ENCODE measurements at places on chromosomes 5 and 9.

- DNase-seq = peak; percentile 71
These were observed 91.8 kb upstream of the FER start for GRCh38 chr5:108655750-108656450.

GRCh38 chr5:150045549-150045948 is 40.8 kb downstream of the CSF1R start:
- DNase-seq = no peak

- no peak for DNase-seq
These were observed 1124.6 kb upstream of the ACO1 start for GRCh38 chr9:31259824-31260223.

DNA sequence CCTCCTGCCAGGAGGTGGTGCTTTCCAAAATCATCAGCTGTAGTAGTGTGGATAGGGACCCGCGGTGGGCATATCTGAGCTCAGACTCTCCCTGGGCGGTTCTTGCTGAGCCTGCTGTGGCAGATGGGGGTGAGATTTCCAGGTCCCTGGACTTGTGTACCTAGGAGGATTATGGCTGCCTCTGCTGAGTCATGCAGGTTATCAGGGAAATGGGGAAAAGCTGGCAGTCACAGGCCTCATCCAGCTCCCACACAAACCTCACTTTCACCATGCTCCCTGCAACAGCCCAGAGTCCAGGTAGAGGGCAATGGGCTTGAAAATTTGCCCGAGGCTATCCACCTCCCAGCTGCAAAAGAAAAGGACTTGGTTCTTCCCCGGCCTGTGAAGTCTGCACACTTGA is 23.4 kb upstream of the MAMDC2 start:
- DNase-seq = no peak

- DNase-seq = no peak
These were observed 80.2 kb upstream of the ZNF169 start for GRCh38 chr9:94178927-94179326.

- peak; percentile 87 for DNase-seq
These were observed 3.8 kb upstream of the RASEF start for GRCh38 chr9:83066771-83067170.

DNA sequence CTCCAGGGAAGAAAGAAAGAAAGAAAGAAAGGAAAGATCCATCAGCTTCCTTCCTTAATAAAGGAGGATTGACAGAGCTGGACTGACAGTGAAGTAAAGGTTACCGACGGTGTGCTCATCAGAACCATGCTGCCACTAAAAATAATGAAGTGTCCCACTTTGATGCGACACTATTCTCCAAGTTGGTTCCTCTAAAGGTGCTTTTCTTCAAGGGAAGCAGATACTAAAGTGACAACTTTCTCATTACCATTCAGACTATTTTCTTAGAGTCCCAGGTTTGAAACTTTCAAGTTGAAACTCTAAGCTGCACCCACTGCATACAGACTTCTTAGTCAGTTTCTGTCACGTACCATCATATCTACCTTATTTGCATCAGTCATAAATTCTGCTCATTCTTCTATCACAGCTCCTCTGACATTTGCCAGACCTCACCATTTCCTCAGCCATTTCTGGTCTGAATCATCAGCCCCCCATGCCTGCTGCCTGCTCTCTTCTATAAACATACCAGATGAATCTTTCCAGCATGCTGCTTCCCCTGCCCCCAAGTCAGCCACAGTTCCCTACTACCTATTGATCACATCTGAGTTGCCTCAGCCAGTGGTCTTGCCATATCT is 177.6 kb downstream of the DEPDC1B start:
- peak; percentile 81 for DNase-seq

- peak; percentile 22 for DNase-seq
These were observed 265.5 kb upstream of the ADAMTSL1 start for GRCh38 chr9:18208166-18209059.

DNA sequence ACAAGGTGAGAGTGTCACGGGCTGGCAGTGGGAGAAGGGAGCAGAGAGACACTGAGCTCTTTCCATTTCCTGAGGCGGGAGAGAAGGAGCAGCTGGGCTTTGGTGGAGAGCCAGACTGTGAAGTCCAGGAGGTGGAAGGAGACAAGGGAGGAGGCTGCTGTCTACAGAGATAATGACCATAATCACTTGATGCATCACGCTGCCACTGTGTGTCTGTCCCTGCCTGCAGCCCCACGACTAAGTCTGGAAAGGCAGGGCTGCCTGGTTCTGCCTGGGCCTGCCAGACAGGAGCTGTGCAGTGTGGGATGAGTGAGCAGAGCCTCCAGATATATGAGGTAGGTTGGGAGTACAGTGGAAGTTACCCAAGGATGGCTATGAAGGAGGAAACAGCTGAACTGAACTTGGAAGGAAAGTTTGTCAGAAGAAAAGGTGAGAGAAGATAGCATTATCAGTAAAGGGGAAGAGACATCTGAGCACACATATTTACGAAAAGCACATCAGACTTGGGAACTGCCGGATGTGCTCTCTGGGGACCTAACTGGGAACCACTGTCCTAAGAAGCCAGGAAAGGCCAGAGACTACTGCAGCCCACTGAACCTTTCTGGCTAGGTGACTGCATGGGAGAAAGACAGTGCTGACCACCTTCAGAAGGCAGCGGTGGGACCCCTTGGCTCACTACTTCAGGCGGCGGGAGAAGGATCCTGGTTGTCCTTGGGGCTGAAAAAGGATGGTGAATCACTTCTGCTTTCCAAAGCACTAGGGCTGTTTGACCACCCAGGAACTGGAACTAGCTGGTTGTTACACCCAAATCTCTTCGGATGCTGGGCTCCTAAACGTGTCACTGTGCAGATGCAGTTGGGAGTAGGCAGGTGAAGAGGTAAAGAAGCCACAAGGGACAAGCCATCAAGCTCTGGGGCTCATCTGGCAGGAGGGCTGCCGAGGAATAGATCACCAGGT is 12.8 kb upstream of the DDX41 start:
- no peak for DNase-seq

DNA sequence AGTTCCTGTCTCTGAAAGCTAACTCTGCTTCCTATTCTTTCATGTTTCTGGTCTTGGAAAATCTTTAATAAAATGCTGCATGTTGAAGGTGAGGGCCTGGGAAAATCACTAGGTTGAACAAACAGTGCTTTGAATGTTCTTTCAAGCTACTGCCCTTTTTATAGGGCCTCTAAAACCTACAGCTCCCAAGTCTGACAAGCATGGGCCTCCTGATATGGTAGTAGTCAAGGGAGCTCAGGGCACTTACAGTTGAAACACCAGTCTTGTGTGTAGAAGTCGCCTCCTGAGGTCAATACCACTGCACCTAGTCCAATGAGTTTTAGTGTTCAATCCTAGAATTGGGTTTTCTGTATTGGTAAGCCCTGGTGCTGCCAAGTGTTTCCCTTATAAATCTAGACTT is 20.5 kb downstream of the VLDLR start:
- DNase-seq = no peak

DNA sequence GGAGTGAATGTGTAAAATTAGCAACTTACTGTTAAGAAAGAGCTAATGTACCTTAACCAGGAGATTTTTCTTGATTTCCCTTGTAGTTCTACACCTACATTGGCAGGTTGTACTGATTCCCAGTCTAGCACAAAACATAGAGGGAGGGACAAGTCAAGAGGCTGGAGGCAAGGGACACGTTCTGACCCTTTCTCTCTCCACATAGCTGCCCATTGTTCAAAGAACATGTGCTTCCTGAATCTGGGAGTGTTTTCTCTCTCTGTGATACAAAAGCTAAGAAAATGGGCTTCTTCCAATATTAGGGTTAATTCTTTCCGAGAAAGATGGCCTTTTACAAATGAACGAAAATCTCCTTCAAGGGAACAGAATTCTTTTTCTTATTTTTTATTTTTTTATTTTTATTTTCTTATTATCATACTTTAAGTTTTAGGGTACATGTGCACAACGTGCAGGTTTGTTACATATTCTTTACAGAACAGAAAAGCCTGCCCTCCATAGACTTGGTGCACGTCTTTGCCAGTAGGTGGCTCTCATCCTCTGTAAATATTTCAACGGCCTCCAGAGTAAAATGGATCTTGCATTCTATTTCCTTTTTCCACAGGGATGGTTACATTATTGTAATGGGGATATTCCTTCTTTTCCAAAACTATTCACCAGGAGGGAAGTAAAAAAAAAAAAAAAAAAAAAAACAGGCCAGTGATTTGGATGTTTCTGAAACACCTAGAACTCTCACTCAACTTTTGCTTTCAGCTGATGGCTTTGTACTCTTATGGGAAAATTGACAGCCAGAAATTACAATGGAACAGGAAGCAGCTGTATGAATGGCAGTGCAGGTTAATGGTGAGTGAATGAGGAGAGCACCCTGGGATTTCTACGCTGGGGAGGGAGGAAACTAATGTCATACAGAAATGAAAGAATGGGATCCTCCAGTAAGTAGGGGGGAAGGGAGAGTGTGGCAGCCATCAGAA is 13.1 kb upstream of the IFNA5 start:
- peak; percentile 47 for DNase-seq

GRCh38 chr5:54491326-54491725 is 26.2 kb upstream of the SNX18 start:
- DNase-seq = no peak

- no peak for DNase-seq
These were observed 54.5 kb upstream of the FST start for GRCh38 chr5:53425687-53426511.

DNA sequence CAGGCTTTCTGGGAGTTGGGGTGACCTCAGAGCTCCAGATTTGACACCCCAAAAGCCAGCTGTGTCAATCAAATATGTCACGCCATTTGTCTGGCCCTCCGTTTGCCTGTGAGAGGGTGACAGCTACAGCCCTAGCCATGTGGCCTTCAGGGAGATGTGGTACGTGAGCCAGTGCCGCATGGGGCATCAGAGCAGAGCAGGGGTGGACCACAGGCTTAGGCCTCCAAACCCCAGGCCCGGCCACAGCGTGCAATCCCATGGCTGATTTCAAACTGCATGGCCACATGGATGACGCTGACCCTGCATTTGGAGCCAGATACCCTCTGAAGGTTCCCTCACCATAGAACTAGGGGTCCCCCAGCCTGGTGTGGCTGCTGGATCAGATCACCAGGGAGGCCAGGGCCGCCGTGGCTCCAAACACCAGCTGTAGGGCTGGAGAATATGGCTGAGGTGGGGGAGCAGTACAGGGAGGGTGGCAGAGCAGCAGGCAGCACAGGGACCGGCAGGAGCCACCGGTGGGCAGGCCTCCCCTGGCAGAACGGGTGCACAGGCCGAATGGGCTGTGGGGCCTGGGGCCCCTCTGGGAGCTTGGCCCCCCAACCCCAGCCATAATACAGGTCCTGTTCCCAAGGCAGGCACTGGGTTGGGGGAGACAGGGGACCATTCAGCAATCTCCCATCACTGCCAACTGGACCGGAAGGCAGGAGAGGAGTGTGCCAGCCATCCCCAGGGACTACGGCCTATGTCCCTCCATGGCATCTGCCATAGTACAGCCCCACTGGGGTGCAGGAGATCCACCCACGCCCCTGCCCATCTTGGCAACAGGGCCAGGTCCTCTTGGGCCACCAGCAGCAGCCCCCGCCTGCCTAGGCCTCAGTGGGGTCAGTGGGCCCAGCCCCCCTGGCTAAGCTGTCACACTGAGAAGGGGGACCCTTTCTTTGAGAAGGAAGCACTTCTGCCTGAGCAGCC is 1.5 kb downstream of the SAPCD2 start:
- DNase-seq = no peak

DNA sequence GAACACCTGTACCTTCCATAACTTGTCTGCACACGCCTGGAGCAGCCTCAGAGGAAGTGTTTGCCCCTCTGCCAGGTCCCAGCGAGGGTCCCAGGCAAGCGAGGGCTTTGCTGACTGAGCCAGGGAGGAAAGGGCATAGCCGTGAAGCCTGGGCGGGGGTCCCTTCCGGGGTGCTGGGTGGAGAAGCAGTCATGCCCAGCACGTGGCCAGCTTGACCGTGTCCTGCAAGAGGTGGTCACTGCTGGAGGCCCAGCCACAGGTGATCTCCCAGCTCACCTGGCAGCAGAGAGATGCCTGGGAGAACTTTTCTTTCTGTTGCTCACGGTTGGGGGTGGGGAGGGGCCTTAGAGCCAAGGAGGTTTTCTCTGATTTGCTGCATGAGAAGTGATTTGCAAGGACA is 195.3 kb downstream of the CACNA1B start:
- DNase-seq = no peak

- DNase-seq = no peak
These were observed 274.9 kb upstream of the SLC30A5 start for GRCh38 chr5:68818870-68819269.

GRCh38 chr9:117523531-117524153 is 108.8 kb upstream of the ASTN2 start:
- DNase-seq = no peak

GRCh38 chr5:61402970-61403900 is 71.2 kb downstream of the ZSWIM6 start:
- peak; percentile 48 for DNase-seq

GRCh38 chr5:60535198-60535597 is 164.8 kb downstream of the DEPDC1B start:
- no peak for DNase-seq

- peak; percentile 73 for DNase-seq
These were observed 130.3 kb downstream of the FOXD1 start for GRCh38 chr5:73318308-73318719.

DNA sequence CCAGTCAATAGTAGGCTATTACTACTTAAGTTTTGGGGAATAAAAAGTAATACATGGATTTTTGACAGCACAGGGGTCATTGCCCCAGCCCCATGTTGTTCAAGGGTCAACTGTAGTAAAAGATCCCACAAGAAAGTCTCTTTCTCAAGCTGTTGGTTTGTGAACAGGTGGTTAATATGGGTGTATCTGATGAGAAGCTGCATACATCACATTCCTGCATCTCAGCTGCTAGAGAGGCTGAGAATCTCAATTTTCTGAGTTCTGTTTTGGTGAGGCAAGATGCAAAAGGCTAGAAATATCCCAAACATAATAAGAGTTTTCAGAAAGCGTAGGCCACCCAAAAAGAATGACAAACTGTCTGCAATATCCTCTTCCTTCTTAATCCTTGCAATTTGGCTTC is 76.8 kb upstream of the DAPK1 start:
- no peak for DNase-seq

DNA sequence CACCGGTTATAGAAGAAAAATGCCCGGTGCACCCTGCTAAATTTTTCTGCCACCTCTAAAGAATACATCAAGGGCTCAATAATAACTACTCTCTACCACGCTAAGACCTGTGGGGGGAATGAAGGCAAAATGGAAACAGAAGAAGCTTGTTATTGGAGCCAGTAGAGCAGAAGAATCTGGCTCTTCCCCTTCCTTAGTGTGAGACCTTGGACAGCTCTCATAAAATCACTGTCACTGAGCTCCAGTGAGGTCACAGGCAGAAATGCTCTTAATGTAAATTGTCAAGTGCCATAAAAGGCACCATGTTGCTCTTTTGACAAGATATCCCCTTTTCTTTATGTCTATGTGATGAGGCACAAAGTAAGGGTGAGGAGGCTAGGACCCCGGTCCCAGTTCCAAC is 74.4 kb downstream of the ASTN2 start:
- DNase-seq = no peak

GRCh38 chr5:62083661-62084060 is 222.3 kb upstream of the KIF2A start:
- no peak for DNase-seq

DNA sequence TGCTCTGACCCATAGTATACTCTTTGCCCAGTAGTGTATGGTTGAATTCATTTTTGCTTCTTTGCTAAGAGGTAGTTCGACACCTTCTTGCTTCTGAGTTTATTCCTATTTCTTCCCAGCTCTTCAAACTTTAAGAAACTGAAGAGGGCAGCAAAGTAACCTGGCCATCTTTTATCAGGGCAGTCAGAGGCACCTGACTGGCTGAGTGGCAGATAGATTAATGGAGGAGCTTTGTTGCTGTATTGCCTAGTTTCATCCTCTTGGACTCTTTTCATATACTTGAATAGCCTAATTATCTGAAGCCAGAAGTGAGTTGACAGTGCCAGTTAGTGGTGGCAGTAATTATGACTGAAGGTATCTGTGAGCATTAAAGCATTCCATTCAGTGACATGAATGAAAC is 82.5 kb downstream of the UHRF2 start:
- no peak for DNase-seq

Data from fibroblast of skin of right quadriceps (primary cell).